ENCODE measurements at places on chromosomes 4 and X.
A peak's percentile ranks its signal among the peaks of the same experiment; 100 is the strongest.

GRCh38 chr4:107906458-107907100 is 24.8 kb upstream of the CYP2U1 start:
- H3K4me1 ChIP-seq = peaks cover 44% of the 10 kb centered on the region
- no peak for DNase-seq
- peaks cover 16% of the 10 kb centered on the region for H3K27me3 ChIP-seq
- H3K27ac ChIP-seq = no peak overlapping the region
- H3K4me3 ChIP-seq = no peak overlapping the region
- peaks cover 13% of the 10 kb centered on the region for H3K36me3 ChIP-seq

- H3K4me1 ChIP-seq = no peaks in the 10 kb centered on the region
- no peak for DNase-seq
- no peak overlapping the region for H3K4me3 ChIP-seq
- no peaks in the 10 kb centered on the region for H3K27me3 ChIP-seq
Observed at GRCh38 chr4:11783588-11783987, 354.9 kb upstream of the HS3ST1 start.

GRCh38 chr4:24599275-24599674 is 14.9 kb upstream of the DHX15 start:
- no peak for DNase-seq
- no peak overlapping the region for H3K4me3 ChIP-seq
- H3K27ac ChIP-seq = no peak overlapping the region
- no peaks in the 10 kb centered on the region for H3K27me3 ChIP-seq
- peaks cover 17% of the 10 kb centered on the region for H3K4me1 ChIP-seq

GRCh38 chrX:150063674-150064073 is 125.4 kb upstream of the EOLA2 start:
- no peaks in the 10 kb centered on the region for H3K4me1 ChIP-seq
- H3K27me3 ChIP-seq = no peaks in the 10 kb centered on the region
- no peak for DNase-seq
- no peak overlapping the region for H3K27ac ChIP-seq
- H3K36me3 ChIP-seq = no peaks in the 10 kb centered on the region

GRCh38 chr4:183611210-183611830 is 47.7 kb downstream of the RWDD4 start:
- H3K27ac ChIP-seq = no peak overlapping the region
- peaks cover 3% of the 10 kb centered on the region for H3K27me3 ChIP-seq
- no peak for DNase-seq
- H3K4me1 ChIP-seq = no peaks in the 10 kb centered on the region

- H3K4me3 ChIP-seq = no peak overlapping the region
- H3K27me3 ChIP-seq = peaks cover 10% of the 10 kb centered on the region
- no peaks in the 10 kb centered on the region for H3K4me1 ChIP-seq
- DNase-seq = no peak
- peaks cover 6% of the 10 kb centered on the region for H3K36me3 ChIP-seq
Observed at GRCh38 chr4:181181331-181181730, 1061.9 kb upstream of the TENM3 start.

DNA sequence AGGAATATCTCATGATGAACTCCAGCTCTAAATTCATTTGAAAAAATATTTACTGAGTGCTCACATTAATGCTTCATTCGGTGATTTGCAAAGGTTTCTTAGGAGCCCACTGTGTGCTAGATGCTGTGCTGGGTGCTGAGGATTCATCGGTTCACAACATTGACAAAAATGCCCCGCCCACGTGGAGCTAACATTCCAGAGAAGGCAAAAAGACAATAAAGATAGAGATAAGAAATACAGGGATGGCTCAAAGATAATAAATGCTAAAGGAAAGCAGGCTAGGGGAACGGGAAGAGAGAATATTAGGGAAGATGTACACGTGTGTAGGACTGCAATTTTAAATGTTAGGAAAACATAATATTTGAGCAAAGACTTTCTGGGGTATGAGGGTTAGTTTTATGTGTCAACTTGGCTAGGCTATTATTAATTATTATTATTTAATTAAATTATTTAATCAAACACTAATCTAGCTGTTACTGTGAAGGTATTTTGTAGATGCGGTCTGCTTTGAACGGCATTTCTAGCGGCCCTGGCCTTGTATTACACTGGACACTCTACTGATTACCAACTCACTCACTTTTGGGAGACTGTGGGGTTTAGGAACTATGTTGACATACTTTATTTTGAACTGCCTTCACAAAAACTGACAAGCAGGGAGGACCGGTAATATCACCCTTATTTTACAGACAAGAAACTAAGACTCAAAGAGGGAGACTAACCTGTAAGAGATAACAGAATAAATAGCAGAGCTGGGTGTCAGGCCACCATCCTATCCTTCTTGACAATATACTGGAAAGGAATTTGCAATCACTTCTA is 61.9 kb upstream of the IRF2 start:
- peaks cover 18% of the 10 kb centered on the region for H3K4me1 ChIP-seq
- peak overlapping the region; percentile 91 for H3K27ac ChIP-seq
- no peaks in the 10 kb centered on the region for H3K36me3 ChIP-seq
- H3K27me3 ChIP-seq = no peaks in the 10 kb centered on the region
- DNase-seq = no peak
- peak overlapping the region; percentile 93 for H3K4me3 ChIP-seq

GRCh38 chrX:129566073-129566472 is 26.0 kb downstream of the OCRL start:
- no peak overlapping the region for H3K4me3 ChIP-seq
- no peak overlapping the region for H3K27ac ChIP-seq
- peaks cover 49% of the 10 kb centered on the region for H3K36me3 ChIP-seq
- H3K4me1 ChIP-seq = peaks cover 12% of the 10 kb centered on the region
